Midbrain (tissue), 1 donor: ENCODE measurements at places on chromosomes 7 and 10.

- DNase-seq, result no peak
Observed at GRCh38 chr7:149790754-149791360, 17.5 kb upstream of the ZNF467 start.

DNA sequence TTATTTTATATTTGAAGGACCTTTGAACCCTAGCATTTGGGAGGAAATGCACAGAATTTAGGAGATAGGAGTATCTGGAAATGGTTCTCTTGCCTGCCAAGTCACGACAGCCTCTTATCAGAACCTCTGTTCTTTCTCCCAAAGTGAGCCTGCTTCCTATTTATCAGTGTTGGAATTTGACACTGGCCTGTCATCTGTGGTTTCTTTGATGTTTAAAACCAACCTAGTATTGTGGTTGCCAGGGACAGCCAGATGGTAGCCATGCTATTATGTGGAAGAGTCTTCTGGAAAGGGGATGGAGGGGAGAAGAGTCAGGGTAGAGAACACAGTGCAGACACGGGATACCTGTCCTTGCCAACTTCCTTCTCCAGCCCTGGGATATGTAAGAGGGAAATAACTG lies 21.1 kb downstream of the ZNF282 start:
- DNase-seq, result no peak

DNA sequence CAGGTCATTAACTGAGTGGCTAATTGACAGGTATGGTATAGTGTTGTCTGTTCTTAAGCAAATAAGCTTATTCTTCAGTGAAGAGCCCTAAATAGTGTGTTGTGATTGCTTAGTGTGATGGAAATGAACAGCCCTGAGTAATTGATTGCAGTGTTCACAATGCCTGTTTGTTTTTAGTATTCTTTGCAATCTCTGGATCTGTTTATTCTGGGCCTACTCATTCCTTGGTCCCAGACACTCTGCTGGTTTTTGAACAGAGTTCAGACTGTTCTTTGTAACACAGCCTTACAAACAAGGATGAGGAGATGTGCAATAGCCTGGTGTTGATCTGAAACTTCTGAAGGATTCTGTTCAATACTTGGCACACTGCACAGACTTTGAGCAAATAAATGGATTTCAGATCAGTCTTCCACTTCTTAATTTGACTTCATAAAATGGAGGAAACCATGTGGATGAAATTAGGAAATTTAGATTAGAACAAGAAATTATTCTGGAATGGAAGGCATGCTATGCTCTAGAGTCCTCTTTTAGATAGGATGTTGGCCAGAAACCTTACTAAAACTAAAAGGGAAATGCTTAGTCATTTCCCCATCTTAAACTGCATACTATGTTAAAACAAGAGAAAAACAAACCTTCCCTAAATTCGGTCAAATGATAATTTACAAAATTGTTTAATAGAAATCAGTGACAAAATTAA lies 444.2 kb upstream of the SEMA3D start:
- DNase-seq, result peak; percentile 7

- no peak for DNase-seq
Observed at GRCh38 chr7:145016068-145016467, 180.2 kb upstream of the TPK1 start.

- DNase-seq, result no peak
Observed at GRCh38 chr7:24102988-24103387, 181.0 kb upstream of the NPY start.

DNA sequence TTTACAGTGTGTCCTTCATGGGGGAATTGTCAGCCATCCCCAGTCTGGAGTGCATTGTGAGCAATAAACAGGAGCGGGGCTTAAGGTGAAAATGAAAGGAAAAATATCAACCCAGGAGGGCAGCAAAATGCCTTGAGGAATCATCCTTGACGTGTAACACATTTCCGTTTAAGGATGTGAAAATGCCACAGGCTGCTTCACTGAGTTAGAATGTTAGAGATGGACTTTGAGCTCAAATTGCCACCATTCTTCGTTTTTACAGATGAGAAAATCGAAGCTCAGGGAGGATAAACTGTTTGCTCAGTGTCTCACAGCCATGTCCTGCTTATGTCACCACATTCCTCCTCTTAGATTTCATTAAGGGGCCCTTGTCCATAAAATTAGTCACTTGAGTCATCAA lies 23.1 kb downstream of the SORCS3 start:
- no peak for DNase-seq

- DNase-seq, result no peak
Observed at GRCh38 chr10:72308320-72308987, 34.7 kb downstream of the DDIT4 start.

GRCh38 chr7:34135924-34136323 lies 230.6 kb downstream of the BMPER start:
- no peak for DNase-seq

GRCh38 chr7:35613150-35613549 lies 81.8 kb downstream of the HERPUD2 start:
- DNase-seq, result no peak

DNA sequence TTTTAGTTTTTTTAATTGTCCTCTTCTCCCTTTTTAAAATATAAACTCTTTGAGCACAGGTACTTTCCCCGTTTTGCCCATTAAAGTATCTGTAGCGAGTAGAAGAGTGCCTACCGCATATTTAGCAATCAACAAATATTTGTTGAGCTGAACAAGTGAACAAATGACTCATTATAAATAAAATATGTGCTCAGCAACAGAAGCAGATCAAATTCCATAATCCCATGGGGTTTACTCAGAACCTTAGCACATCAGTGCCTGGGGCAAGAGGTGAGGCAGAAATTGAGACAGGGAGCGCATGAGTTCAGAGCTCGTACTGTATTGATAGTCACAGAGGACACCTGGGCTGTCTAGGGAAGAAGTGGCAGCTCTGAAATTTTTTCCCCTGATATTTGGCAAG lies 161.0 kb downstream of the SEM1 start:
- no peak for DNase-seq

DNA sequence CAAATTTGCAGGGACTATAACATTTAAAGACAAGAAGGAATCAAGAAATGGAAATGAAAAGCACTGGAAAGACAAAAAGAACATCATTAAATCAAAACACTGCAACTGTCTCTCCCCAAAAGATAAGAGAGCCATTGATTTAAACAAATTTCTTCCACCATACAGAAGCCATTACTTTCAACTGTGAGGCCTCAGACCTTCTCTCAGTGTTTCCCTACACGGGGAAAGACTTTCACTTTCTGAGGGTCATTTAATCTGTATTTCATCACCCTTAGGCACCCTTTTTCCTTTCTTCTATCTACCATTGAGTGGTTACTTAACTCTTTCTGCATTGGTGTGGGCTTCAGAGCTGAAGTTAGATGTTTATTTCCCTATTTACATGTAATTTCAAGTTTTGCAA lies 47.5 kb downstream of the CCDC172 start:
- DNase-seq, result no peak
